ENCODE measurements at places on chromosomes 7 and 10.

GRCh38 chr7:35576031-35576573 is 118.8 kb downstream of the HERPUD2 start:
- no peak for DNase-seq

DNA sequence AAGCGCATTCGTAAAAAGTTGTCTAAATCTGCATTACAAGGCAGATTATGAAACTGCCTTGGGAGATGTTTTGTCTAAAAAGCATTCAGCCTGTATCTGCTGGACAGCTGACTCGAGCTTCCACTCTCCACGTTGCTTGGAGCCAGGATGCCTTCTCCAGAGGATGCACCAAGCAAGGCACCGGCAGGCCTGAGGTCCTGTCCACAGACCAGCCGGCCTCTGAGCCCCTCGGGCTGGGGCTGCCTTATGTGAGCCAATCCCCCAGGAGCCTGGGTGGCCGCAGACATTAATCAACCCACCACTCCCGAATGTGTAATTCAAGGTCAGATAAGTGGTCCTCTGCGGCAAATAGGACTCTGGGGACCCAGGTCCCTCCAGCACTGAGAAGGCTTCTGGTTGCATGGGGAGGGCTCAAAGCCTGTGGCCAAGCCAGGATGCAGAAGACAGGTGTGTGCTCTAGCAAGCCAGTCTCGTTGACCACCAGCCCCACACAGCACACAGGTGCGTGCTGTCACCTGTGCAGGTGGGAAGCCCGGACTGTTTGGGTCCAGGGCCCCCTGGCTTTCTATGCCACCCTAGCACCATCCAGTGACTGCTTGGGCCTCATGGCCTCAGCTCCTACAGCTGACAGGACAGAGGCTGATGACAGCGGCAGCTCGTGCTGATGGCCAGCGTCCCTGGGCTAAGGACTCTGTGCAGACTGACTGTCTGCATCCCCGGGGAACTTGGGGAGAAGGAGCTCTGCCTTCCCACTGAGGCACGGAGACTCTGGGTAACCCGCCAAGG is 4.8 kb upstream of the RET start:
- DNase-seq, result no peak

DNA sequence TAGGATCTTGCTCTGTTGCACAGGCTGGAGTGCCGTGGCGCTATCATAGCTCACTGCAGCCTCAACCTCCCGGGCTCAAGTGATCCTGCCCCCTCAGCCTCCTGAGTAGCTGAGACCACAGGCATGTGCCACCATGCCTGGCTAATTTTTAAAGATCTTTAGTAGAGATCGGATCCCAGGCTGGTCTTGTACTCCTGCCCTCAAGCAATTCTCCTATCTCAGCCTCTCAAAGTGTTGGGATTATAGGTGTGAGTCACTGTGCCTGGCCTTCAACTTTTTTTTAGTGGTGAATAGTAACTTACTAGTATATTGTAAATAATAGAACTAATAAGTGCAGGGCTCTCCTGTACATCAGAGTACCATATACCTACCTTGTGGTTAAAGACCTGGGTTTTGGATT is 52.1 kb upstream of the LMTK2 start:
- no peak for DNase-seq

GRCh38 chr10:87694011-87694794 is 34.5 kb downstream of the PAPSS2 start:
- no peak for DNase-seq

GRCh38 chr7:231858-232246 is 39.5 kb downstream of the FAM20C start:
- no peak for DNase-seq

DNA sequence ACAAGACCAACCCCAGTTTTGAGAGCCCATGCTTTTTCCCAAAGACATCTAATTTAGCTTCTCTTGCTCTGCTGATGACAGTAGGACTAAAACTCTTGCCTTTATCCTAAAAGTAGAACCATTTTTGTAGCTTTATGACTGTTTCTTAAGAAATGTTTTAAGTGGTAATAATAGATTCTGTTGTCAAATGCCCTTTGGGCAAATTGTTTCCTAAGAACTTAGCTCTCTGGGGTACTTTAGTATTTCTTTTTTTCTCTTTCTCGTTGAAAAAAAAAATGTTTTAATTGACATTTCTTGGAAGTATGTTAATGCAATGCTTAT is 157.4 kb downstream of the ARID5B start:
- DNase-seq, result no peak

DNA sequence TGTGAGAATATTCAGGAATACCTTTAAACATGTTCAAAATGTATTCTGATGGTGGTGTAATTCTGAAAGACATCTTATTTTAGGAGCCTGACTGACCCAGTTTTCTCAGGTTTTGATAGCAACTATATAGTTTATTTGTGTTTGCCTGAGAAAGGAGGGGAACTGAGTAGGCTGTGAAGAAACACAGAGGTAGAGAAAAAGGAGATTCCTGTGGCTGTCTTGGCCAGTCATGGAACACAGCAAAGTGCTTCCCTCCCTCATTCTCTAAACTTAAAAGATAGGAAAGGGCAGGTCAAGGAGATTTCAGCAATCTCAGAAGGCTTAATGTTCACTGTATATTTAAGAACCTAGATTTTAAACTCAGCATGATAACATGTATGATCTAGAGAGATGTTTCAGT is 43.5 kb downstream of the ZMYND11 start:
- no peak for DNase-seq

GRCh38 chr7:14137676-14138075 is 148.2 kb upstream of the ETV1 start:
- no peak for DNase-seq

DNA sequence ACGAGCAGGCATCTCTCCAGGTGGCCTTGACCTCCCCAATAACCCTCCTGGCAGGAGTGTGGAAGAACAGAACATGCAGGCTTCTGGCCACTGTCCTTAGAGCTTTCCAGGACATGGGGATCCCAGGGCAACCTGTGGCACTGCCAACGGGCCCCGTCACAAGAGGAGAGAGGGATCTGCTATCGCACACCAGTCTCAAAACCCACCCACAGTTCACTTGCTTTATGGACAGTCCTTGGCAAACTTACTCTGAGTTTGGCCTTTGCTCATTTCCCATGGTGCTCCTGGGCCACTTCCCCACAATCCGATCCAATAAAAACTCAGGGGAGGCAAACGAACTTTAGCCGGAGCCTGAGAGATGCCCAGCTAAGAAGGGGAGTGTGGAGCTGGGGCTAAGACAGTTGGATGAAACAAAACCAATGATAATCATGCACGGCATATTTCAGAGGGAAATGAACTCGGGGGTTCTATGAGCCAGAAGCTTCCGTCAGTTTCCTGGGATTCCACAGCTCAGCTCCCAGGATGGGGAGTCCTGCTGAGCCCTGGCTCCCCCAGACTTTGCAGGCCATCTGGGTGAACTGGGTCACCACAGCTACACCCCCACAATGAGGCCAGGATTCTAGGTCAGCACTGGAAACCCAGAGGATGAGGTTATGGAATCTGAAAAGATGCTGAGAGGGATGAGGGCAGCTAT is 158.4 kb downstream of the NEURL1 start:
- no peak for DNase-seq

DNA sequence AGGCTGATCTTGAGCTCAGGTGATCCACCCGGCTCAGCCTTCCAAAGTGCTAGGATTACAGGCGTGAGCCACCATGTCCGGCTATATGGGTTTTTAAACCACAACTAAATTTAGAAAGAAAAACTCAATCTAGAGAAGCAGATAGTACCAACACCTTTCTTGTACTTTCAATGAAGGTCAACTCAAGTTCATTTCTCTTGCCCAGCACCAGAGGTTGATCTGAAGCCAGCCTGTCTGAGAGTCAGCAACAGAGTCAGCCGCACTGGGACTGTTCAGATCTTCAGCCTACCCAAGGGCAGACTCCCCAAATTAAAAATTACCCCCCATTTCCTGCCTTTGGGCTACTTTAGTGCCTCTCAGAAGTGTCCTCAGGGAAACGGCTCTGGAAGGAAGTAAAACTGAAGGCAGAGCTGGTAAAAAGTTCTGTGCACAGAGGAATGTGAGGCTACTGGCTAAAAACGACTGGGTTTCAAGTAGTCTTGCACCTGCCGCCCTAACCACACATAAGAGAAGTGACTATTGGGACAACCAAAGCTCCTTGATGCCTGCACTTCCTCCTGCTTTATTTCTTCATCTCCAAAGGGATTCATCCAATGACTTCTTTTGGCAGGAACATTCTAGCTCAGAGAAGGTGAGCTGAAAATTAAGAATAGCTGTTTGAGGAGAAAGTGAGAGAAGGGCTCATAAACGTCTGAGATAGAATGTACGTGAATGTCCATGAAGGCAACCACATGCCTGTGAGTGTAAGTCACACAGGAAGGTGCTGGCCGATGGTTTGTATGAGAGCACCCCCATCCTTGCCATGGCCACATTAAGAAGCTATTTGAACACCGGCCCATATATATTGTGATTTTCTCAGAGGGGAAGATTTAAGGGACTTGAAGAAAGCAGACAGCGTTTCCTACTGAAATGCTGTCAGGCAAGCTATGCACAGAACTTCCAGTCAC is 142.4 kb upstream of the PRR15 start:
- no peak for DNase-seq

- no peak for DNase-seq
These were observed 10.9 kb upstream of the ZFAND2A start for GRCh38 chr7:1170741-1171501.

GRCh38 chr7:158556721-158557440 is 30.7 kb downstream of the PTPRN2 start:
- no peak for DNase-seq

GRCh38 chr10:52615756-52616394 is 156.7 kb downstream of the MBL2 start:
- DNase-seq, result no peak

GRCh38 chr10:3789621-3790020 is 4.6 kb upstream of the KLF6 start:
- DNase-seq, result no peak

DNA sequence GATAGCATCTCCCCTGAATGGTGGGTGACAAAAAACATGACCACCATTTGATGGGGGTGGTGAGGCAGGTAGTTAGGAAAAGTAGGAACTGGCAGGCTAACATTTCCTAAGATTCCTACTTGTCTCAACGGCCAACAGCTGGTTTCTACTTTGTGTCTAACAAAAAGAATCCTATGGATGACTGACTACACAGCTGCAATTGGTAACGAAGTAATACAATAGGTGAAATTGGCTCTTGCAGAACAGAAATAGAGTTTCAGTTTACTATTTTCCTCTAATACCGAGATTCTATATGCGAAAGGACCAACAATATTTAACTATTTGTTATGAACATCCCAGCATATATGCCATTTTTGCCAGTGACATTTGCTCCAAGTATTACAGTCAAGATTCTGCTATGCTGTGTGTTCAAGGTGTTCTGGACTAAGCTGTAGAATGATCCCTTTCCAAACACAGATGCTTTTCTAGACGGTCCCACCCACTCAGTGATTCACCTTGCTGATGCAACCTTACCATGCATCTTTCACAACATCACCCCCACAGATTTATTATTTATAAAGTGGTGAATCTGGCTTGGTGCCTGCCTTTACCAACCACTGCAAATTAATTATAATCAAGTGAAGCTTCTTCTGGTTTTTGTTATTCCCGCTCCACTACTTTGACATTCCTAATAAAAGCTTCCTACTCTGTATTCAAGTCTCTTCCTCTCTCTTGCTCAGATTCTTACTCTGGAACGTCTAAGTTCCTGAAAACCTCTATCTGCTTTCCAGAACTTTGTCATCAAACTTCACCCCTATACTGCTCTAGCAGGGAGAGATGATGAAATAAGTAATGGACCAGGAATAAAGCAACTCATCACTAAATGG is 16.8 kb downstream of the BBIP1 start:
- no peak for DNase-seq

- no peak for DNase-seq
These were observed 43.0 kb downstream of the OAT start for GRCh38 chr10:124375691-124376090.

- no peak for DNase-seq
These were observed 157.3 kb upstream of the CDK1 start for GRCh38 chr10:60621018-60621417.

GRCh38 chr7:105682341-105683060 is 101.2 kb upstream of the EFCAB10 start:
- DNase-seq, result no peak

- DNase-seq, result no peak
These were observed 55.6 kb upstream of the PNLIP start for GRCh38 chr10:116490028-116490662.

DNA sequence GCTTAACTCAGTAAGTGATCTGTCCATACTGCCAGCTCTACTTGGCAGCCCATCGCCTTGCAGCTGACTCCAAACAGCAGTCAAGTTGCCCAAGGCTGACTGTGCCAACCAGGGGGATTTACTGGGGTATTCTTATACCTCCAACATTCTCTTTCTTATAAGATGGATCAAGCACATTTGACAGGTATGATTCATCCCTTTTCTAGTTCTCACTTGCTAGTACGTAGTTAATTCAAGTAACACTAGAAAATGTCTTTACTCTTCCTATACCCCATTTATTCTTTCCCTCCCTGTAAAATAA is 77.0 kb downstream of the SLC25A13 start:
- DNase-seq, result no peak

GRCh38 chr10:89327803-89328441 is at the start of gene IFIT3:
IFIT3 (plus strand) TSS chr10:89327997; CDS start chr10:89328074, 77 bp downstream.
- no peak for DNase-seq

DNA sequence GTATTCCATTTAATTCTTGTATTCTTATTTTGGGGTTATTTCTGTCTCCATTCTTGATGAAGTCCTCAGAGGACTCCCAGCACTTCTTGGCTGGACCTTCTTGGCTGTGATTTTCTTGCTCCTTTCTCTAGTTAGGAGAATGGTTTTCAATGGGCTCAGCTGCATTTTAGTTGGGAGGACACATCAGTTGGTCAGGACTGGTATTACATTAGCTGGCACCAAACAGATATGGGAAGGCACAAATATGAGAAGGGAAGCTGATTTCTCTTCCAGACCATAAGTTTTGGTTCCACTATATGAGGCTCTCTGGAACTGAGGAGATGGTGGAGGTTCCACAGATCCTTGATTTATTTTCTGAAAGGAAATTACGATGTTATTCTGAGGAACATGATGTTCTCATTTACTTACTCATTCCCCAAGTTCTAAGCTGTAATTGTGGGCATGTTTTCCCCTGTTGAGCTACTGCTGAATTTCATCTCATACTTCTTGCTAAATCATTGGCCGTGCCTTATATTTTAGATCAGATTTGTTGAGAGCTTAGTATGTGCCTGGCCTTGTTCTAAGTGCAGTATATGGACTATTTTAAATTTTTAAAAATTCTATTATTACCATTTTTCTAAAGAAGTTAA is 261.0 kb downstream of the THSD7A start:
- no peak for DNase-seq

- no peak for DNase-seq
These were observed 51.3 kb upstream of the SEPTIN7 start for GRCh38 chr7:35749556-35749955.

DNA sequence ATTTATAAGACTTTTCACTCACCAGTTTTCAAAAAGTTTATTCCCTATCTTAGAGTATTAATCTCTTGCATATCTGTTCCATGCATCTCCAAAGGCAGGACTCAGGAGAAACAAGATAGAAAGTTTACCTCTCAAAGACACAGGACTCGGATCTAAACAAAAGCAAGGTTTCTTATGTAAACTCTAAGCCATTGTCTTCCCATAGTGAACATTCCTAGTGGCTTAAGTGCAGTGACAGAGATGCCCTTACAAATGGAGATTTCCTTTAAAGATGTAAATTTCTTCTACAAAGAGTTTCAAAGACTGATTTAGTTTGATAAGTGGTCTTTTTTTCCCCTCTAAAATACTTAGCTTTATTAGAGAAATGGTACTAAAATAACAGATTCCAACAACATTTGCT is 209.8 kb downstream of the ACTR3B start:
- DNase-seq, result no peak

Data from stimulated activated CD8-positive, alpha-beta memory T cell treated with anti-CD3 and anti-CD28 coated beads, Interleukin-4, amount 100 ng/mL, for 1 hour (primary cell).